ENCODE measurements at places on chromosomes 5 and 9. TPM values are rescaled to one million over a fixed set of nuclear protein-coding genes. Genes with fewer than 3 reads are reported as not detected.

The FGD3 gene
- 39.5 TPM for total RNA-seq

DNA sequence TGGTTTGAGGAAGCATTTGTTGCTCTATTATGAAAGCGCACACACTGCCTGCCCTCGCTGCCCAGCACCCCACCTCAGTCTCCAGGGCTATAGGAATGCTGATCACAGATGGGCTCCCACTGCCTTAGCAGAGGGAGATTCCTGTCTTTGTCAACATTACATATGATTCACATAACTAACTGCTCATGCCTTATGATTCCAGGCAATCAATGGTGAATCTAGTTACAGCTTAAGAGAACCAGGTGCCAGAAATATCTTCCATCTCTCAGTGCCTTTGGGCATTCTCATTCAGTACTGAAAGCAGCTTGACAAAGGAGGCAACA lies 458.9 kb upstream of the C9orf72 start:
- no peak for DNase-seq

DNA sequence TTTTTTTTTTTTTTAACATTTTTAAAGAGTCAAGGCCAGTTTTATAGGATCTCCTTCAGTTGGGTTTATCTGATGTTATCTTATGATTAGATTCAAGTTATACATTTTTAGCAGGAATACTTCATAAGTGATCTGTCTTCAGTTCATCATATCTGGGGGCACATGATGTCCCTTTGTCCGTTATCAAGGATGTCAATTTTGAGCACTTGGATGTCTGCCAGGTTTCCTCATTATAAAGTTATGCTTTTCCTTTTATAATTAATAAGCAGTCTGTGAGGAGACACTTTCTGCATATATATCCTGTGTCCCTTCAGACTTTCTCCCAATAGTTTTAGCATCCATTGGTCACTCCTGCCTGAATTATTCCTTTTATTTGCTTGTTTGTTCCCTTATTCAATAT lies 11.8 kb downstream of the HDHD3 start:
- DNase-seq: no peak

DNA sequence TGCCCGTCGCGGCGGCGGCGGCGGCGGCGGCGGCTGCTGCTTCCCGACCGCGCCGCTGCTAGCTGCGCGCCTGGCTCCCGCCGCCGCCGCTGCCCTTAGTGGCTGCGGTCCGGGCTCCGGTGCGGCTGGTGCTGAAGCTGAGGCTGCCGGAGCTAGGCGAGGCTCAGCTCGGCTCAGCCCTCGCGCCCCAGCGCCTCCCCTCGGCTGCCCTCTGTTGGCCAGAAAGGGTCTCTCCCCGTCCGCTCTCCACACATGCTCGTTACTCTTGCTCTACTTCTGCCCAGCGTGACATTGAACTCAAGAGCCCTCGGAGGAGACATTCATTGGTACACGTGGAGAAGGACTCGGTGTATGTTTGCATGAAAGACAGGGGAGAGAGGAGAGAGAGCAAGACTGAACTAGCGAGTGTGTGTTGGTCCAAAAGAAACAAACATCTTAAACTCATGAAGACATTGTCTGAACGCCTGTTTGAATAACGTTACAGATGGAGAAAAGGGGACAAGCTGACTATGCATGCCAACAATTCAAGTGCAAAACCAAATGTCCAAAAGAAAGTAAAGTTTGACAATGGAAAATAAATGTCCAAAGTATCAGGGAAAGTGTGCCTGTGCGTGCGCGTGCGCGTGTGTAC lies at the start of gene HCN1:
TSS of gene HCN1 (minus strand) at position 175 of the 631 bp plus-strand sequence.
- peak; percentile 81 for DNase-seq

DNA sequence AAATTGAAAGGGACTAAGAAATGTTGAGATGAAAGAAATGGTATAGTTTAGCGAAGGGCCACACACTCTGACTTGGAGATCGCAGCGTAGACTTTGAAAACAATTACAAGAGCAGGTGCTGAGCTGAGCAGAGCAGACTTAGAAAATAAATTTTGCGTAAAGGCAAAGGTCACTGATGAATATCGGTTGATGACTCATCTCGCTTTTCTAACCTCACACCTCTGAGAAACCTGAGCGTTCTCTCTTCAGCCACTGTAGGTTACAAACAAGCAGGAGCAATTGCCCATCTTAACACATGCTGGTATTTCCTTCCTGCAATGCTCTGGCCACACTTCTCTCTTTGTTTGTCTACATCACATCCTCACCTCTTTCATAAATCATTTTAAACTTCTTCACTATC lies 190.6 kb upstream of the C9orf72 start:
- no peak for DNase-seq

GRCh38 chr5:32501071-32502002 lies 56.8 kb upstream of the ZFR start:
- DNase-seq: no peak

The CDO1 gene
- 0.82 TPM for total RNA-seq

- DNase-seq: no peak
Measured at GRCh38 chr9:135614821-135615665, 24.3 kb downstream of the GLT6D1 start.

All from activated CD4-positive, alpha-beta T cell treated with anti-CD3 and anti-CD28 coated beads, Interleukin-2, amount 10 ng/mL, durations not matched to agents 24 days and 14 days (primary cell).